GM12892 (cell line): ENCODE measurements at places on chromosomes 13 and 19.

GRCh38 chr19:2424686-2425621 lies 2.4 kb downstream of the TIMM13 start:
- no peak for DNase-seq

DNA sequence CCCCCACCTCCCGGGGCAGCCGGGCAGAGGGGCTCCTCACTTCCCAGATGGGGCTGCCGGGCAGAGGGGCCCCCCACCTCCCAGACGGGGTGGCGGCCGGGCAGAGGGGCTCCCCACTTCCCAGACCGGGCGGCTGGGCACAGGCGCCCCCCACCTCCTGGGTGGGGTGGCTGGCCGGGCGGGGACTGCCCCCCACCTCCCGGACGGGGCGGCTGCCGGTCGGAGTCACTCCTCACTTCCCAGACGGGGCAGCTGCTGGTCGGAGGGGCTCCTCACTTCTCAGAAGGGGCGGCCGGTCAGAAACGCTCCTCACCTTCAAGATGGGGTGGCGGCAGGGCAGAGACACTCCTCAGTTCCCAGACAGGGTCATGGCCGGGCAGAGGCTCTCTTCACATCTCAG lies 43.9 kb downstream of the ZNF730 start:
- no peak for DNase-seq

- no peak for DNase-seq
Measured at GRCh38 chr19:48668332-48668731, 4.5 kb downstream of the NTN5 start.

GRCh38 chr19:46201454-46202310 lies 27.9 kb upstream of the IGFL1 start:
- no peak for DNase-seq

GRCh38 chr13:109687559-109688448 lies 98.6 kb downstream of the IRS2 start:
- no peak for DNase-seq

DNA sequence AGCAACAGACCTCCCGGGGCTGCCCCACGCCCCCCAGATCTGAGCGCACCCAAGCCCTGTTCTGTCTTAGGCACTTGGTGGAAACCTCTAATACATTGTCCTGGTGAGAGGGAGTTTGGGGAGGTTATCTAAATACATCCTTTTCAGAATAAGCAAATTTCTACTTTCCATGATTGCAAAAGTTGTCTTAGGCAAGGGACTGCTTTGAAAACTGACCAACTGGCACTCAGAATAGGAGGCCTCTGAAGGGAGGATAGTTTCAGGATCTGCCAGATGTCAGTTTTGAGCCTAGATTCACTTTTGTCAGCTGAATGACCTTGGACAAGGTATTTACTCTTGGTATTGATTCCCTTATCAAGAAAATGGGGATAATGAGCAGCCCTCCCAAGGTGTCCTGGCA lies 11.8 kb downstream of the SERP2 start:
- DNase-seq: no peak
